ENCODE measurements at places on chromosomes 7 and 10. TPM values are rescaled to one million over a fixed set of nuclear protein-coding genes. Genes with fewer than 3 reads are reported as not detected.
A peak's percentile ranks its signal among the peaks of the same experiment; 100 is the strongest.

PLCE1 gene
- 12.8 TPM for total RNA-seq

CYP26A1 gene
- total RNA-seq = 1.7 TPM

ASB4 gene
- not detected for total RNA-seq

RNLS gene
- total RNA-seq = 24.7 TPM

ENO4 gene
- not detected for total RNA-seq

VPS26A gene
- 35.5 TPM for total RNA-seq

MALRD1 gene
- 1.8 TPM for total RNA-seq

C10orf95 gene
- total RNA-seq = 0.84 TPM

CYP3A4 gene
- total RNA-seq = not detected

MACROH2A2 gene
- 5.2 TPM for total RNA-seq

NPC1L1 gene
- total RNA-seq = 0.24 TPM

HPS6 gene
- total RNA-seq = 24.0 TPM

CALHM3 gene
- total RNA-seq = not detected

NRAP gene
- not detected for total RNA-seq

GRCh38 chr10:86363833-86364490, 2.6 kb downstream of the GRID1 start:
- DNase-seq = peak; percentile 19

DNA sequence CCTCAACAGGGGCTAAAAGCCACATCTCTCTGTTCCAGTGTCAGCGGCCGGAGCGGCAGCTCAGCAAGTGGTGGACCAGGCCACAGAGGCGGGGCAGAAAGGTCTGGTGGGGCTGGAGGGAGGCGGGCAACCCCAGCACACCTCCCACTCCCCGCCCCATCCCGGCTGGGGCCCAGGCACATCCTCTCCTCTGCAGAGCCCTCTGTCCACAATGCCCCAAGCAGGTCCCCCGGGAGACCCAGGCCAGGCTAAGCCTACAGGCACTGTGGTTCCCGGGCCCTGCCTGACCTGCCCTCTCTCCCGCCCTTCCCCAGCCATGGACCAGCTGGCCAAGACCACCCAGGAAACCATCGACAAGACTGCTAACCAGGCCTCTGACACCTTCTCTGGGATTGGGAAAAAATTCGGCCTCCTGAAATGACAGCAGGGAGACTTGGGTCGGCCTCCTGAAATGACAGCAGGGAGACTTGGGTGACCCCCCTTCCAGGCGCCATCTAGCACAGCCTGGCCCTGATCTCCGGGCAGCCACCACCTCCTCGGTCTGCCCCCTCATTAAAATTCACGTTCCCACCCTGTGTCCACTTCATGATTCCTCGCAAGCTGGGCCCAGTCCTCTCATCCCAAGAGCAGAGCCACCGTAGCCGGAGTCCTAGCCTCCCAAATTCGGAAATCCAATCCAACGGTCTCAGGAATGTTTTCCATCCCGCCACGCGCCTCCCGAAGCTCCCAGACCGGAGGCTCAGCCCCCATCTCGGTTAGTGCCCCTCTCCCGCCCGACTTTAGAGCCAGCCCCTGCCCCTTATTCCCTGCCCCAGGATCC, 2.1 kb downstream of the ADIRF start:
- DNase-seq = no peak

GRCh38 chr7:135342887-135343286, 109.2 kb downstream of the STRA8 start:
- no peak for DNase-seq

GRCh38 chr7:81155654-81156373, 237.0 kb upstream of the SEMA3C start:
- DNase-seq = no peak

DNA sequence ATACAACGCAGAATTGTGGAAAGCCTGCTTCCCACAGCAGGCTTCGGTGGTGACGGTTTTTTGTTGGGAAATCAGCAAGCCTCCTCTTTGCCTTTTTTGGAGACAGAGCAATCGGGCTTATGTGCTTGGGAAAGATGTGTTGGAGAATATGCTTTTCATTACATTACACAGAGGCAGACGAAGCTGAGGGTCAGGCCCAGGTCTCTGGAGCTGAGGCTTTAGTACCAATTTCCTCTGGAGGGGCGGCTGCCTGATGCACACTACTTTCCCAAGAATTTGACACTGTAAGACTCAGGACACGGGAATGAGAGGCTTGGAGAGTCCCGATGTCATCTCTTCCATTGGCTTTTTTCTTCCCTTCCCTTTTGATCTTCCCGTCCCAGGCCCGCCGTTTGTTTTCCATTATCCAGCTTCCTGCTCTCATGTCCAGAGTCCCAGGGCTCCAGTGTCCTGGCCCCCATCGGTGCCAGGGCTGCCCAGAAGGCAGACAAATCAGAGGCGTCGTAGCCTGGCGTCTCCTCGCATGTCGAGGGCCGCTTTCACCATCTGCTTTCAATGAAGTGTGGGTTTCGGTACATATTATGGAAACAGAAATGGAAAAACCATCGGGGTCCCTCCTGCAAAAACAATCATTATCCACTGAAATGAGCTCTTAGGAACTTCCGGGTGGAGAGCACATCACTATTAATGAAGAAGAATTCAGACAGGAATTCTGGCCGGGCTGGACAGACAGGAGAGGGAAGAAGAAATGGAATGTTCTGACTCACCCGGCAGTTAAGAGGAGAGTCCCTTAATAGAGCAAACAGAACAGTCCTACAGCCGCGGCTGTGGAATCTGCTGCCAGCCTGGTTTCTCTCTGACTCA, 123.0 kb upstream of the JCAD start:
- DNase-seq = no peak

GRCh38 chr10:100745882-100746783, 751 bp downstream of the PAX2 start:
- DNase-seq = no peak

- no peak for DNase-seq
These were observed 750.8 kb downstream of the REEP3 start for GRCh38 chr10:64271983-64272382.

- no peak for DNase-seq
These were observed 494.3 kb downstream of the AUTS2 start for GRCh38 chr7:70092314-70093204.

DNA sequence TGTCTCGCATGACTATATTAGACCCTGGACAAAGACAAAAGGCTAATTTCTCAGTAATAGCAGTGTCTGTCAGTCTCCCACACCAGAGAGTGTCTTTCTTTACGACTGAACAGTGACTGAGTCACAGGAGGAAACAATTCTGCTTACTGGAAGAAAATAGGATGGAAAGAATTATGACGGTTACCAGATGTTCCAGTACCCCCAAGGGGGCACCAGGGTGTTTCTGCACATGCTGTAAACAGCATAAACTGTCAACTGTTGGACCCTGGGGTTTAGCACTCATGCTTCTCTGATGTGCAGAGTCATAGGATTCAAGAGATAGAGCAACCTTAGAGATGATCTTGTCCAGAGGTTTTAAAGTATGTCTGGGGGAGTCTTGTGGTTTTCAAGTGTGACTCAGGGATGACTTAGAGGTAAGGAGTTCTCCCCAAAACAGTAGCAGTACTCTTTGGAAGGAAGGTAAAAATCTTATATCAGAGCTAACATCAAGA, 291.7 kb downstream of the THSD7A start:
- DNase-seq = no peak

DNA sequence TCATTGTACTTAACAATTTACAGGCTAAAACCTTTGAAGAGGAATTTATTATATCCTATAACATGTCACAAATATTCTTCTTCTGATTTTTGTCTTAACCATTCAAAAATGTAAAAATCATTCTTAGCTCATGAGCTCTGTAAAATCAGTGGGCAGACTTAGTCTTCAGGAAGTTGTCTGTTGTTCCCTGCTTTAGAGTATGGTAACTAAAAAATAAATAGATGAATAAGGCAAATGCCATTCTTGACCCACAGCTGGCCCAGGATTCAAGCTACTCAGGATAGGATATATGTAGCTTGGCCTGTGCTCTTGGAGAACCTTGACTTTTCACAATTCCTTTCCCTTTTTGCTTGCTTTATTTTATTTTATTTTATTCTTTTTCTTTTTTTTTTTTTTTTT, 51.5 kb downstream of the LRRC4 start:
- no peak for DNase-seq

DNA sequence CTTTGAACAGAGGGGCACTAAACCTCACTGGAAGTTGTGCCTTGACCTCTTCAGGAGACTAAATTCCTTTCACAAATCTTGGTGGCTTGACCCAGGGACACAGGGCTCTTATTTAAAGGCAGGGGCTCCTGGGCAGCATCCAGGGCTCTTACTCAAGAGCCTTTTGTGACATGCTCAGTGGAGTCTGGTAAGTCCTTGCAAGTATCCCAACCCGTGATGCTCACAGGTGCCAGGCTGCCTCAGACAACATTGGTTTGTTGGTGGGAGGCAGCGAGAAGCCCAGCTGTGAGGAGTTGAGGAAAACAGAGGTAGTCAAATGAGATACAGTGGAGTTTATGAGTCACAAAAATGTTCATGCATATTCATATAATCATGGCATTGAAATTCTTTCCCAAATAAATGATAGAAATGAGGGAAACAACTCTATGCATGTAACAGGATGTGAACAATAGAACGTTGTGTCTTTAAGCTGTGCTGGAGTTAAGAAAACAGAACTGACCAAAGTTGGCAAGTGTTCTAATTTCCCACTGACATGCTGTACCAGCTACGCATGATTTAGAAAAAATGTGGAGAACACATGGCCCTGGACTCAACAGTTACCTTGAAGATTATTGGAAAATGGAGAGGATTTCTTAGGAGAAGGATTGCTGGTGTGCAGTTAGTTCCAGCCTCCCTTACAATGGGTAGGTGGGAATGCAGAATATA, 654.5 kb upstream of the COBL start:
- no peak for DNase-seq

DNA sequence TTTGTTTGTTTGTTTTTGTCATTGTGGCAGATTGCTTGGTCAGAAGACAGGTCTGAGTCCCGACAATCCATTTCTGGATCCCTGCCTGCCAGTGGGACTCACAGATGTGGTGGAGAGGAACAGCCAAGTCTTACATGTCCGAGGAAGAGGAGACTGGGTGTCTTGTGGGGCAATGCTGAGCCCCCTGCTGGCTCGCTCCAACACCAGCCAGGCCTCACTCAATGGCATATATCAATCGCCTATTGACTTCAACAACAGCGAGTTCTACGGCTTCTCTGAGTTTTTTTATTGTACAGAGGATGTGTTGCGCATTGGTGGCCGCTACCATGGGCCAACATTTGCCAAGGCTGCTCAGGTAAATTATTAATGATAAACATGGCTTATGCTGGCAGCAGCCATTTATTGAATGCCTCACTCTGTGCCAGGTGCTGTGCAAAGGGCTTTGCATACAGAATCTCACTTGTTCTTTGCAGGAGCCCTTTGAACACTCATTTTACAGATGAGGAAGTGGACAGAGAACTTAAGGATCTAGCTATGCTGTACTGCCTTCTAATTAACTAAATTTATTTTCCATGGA, 33.3 kb downstream of the COX15 start:
- no peak for DNase-seq

DNA sequence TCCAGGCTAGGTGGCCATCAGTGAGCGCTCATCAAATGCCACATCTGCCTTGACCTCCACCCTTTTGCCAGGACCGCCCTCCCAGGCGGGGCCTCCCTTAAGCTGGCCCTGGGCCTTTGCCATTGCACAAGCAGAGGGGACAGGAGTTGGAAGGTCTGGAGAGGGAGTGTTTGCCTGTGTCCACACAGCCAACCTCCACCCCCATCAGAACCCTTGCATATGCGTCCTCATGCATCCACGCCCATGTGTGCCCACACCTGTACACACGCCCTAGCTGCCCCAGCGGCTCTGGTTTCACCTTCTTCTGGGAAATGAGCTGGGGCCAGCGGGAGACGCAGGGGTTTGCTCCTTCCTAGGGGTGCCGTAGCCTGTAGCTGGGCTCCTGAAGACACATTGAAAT, 64.0 kb downstream of the NEURL1 start:
- DNase-seq = no peak

- no peak for DNase-seq
These were observed 56.3 kb downstream of the IFIT5 start for GRCh38 chr10:89470628-89471027.

GRCh38 chr10:1603181-1603580, 134.1 kb downstream of the ADARB2 start:
- no peak for DNase-seq

GRCh38 chr10:8360814-8361509, 306.5 kb downstream of the GATA3 start:
- no peak for DNase-seq

DNA sequence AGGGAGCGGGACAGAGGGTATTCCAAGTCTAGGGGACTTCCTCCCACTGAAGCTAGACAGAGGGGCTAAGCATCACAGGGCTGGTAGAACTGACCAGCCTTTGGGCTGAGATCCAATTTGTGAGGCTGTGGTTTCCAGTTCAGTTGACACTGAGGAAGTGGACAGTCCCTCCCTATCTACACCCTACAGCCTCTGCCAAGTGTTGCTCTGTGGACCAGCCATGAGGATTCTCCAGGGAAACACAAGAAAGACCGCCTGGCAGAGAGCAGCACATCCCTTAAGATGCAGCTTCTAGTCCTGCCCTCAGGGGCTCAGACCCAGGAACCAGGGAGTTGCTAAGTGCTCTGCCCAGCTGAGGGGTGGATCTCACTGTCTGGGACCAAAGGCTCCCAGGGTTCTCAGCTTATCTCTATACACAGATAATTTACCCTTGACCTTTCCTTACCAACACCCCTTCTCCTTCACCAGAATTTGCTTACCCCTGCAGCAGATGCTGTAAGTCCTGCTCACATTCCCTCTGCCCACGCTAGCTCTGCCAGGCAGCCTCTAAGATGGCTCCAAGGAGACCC, 252.0 kb downstream of the SKIDA1 start:
- DNase-seq = no peak

DNA sequence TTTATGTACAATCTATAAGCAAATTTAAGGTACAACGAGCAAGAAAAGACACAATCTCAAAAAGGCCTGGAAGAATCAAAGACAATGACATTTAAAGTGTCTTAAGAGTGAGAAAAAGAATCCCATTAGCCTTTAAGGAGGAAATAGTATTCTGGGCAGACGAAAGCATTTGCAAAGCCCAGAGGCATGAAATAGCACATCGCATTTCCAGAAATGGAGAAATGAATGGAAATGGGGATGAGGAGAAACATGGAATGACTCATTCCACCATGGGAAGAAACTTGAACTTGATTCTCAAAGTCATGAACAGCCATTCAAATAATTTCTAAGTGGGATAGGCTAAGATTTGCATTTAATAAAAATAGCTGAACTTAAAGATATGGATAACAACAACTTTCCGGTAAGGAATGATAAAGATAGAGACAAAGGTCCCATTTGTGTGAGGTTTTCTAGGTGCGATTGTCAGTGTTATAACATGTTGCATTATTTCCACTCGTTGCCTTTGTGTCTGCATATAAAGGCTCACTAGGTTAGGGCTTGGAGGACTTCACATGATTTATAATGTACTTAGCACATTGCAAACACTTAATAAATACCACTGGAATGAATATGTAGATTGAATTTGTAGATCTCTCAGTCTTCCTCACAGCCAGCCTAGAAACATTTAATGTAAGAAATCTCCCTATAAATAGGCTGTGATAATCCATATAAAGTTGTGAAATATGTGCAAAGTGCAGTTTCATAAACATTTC, 310.3 kb upstream of the KLF6 start:
- no peak for DNase-seq

GRCh38 chr7:84112771-84113170, 81.8 kb downstream of the SEMA3A start:
- DNase-seq = no peak

GRCh38 chr7:16660702-16661464, 14.9 kb downstream of the BZW2 start:
- DNase-seq = no peak

Measured in omental fat pad (tissue), 4 donors.